Ascending aorta (tissue), 2 donors: ENCODE measurements at places on chromosomes 11 and 22. TPM values are rescaled to one million over a fixed set of nuclear protein-coding genes. Genes with fewer than 3 reads are reported as not detected.

GRCh38 chr11:22244986-22245592, 52.2 kb downstream of the ANO5 start:
- H3K4me3 ChIP-seq, result no peak overlapping the region
- no peaks in the 10 kb centered on the region for H3K36me3 ChIP-seq
- H3K27me3 ChIP-seq, result no peaks in the 10 kb centered on the region
- no peak overlapping the region for H3K27ac ChIP-seq

DNA sequence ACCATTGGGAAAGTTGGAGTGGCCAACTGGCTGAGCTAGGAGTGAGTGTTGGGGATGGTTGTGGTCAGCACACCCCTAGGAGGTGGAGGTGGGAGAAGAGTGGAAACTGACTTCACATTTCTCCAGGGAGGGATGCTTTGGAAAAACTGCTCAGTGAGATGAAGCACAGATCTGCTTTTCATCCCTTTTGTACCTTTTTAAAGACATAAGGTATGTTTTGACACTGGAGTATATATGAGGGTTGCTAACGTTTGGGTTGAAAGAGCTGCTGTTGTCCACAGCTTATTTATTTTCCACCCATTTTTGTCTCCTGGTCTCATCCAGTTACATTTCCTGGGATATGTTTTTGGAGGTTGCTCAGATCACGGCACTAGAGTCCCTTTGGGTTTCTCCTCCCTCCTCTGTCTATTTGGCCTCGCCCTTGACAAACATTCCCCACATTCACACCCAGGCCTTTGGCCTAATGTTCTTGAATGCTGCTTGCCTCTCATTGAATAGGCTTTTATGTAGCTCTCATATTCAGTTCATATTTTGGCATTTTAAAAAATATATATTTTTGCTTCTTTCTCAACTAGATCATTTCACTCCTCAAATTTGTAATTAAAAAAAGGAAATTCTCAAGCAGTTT, 8.3 kb downstream of the SREBF2 start:
- H3K4me3 ChIP-seq, result no peak overlapping the region
- H3K27me3 ChIP-seq, result no peaks in the 10 kb centered on the region
- H3K4me1 ChIP-seq, result peaks cover 4% of the 10 kb centered on the region
- no peaks in the 10 kb centered on the region for H3K36me3 ChIP-seq
- DNase-seq, result no peak
- no peak overlapping the region for H3K27ac ChIP-seq

DNA sequence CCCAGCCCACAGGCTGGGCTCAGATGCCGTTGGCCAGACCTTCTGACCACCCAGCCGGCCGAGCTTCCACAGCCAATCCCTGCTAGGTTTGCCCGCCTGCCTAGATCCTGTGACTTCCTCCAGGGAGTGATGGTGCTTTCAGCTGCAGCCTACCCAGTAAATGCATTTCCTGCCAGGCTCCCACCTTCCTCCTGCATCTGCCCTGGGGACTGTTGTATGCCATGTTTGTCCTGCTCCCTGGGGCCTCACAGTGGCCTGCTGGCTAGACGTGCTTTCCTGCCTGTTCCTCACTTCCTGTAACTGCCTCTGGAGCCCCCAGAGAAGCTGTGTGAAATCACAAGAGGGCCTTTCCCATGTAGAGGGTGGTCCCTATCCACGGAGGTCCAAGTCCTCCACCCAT, 86.2 kb downstream of the GALNT18 start:
- H3K4me1 ChIP-seq, result peaks cover 12% of the 10 kb centered on the region
- H3K27ac ChIP-seq, result no peak overlapping the region
- no peak for DNase-seq
- no peak overlapping the region for H3K4me3 ChIP-seq

MUC5AC gene
- 0.11 TPM for total RNA-seq

DNA sequence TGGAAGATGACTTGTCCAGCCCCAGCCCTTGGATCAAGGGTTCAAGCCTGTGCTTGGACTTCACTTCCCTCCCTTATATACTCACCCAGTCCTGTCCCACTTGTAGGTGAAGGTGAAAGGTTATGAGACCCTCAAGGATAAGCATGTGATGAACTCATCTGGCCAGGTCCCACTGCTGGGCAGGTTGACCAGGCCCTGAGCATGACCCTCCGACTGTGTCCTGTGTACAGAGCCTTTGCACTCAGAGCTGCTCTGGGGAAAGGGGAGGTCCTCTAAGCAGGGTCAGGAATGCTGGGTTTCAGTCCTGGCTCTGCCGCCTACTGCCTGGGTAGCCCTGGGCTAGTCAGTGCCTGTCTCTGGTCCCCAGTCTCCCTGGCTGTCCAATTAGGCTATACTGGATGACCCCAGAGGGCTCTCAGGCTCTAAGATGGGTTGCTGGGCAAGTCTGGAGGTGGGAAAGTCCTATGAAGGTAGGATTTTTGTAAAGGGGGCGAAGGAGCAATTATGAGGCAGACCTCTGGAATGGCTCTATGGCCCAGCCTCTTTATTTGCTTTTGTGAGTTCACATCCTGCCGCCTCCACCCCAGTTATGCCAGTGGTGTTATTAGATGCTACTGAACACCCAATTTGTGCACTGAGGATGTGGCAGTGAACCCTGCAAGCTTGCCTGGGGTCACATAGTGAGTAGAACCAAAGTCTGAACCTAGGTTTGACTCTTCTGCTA, 14.1 kb downstream of the DGAT2 start:
- no peak overlapping the region for H3K4me3 ChIP-seq
- no peaks in the 10 kb centered on the region for H3K4me1 ChIP-seq
- H3K36me3 ChIP-seq, result no peaks in the 10 kb centered on the region
- no peaks in the 10 kb centered on the region for H3K27me3 ChIP-seq
- no peak overlapping the region for H3K27ac ChIP-seq

DNA sequence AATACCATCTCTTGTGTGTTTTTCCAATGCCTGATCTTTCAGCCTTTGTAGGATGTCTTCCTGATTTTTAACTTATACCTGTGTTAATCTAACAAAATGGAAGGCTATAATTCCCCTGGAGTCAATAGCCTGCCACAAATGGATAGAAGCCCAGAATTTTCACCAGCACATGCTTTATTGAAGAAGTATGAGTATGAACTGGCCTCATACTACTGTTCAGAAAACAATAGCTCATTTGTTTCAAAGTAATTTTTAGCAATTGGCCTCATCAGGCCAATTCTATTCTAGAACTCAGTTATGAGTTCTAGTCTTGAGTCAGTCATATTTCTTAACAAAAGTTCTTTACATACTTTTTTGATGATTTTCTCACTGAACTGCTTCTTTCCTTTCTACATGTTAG, 40.6 kb upstream of the SLC37A2 start:
- DNase-seq, result no peak
- H3K4me3 ChIP-seq, result no peak overlapping the region
- H3K27ac ChIP-seq, result no peak overlapping the region
- no peaks in the 10 kb centered on the region for H3K27me3 ChIP-seq

NXPE2 gene
- not detected for total RNA-seq

DNA sequence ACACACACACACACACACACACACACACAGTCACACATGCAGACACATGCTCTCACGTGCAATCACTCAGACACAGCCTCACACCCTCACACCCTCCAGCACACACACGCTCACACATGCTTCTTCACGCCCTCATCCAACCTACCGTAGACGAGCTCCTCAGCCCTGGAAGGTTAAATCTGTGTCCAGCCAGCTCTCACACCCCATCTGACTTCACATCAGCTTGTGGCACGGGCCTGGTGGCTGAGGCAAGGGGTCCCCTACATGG, 1.3 kb upstream of the SCUBE1 start:
- peaks cover 15% of the 10 kb centered on the region for H3K27me3 ChIP-seq
- H3K4me1 ChIP-seq, result no peaks in the 10 kb centered on the region
- no peak for DNase-seq
- H3K27ac ChIP-seq, result no peak overlapping the region
- no peak overlapping the region for H3K4me3 ChIP-seq

TRIM51 gene
- not detected for total RNA-seq

- DNase-seq, result no peak
- no peaks in the 10 kb centered on the region for H3K36me3 ChIP-seq
- no peaks in the 10 kb centered on the region for H3K4me1 ChIP-seq
- no peak overlapping the region for H3K27ac ChIP-seq
- no peaks in the 10 kb centered on the region for H3K27me3 ChIP-seq
- no peak overlapping the region for H3K4me3 ChIP-seq
These were observed 322.2 kb downstream of the LUZP2 start for GRCh38 chr11:24819006-24819405.

RASD2 gene
- total RNA-seq, result 6.6 TPM

P2RX3 gene
- total RNA-seq, result not detected

DNA sequence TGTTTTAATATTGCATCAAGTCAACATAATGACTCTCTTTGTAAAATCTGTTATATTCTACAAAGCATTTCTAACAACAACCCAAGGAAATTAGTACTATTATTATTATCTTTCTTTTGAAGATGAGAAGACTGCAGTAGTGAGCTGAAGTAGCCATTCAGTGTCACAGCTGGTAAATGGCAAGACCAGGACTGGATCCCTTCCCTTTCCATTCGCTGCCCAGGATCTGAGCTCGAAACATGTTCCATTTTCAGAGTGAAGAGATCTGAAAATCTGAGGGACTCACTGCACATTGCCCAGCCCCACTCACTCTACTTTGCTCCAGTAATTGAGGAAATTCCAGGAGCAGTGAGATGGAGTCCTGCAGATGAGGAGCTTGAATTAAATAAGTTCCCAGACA, 240.0 kb upstream of the BLID start:
- H3K4me3 ChIP-seq, result no peak overlapping the region
- H3K27ac ChIP-seq, result no peak overlapping the region
- no peaks in the 10 kb centered on the region for H3K27me3 ChIP-seq
- peaks cover 20% of the 10 kb centered on the region for H3K4me1 ChIP-seq
- no peak for DNase-seq

ADAMTS15 gene
- total RNA-seq, result 20.4 TPM
